ENCODE measurements at places on chromosomes 16 and 17.

- DNase-seq: no peak
Observed at GRCh38 chr16:280991-281659, 734 bp downstream of the ARHGDIG start.

DNA sequence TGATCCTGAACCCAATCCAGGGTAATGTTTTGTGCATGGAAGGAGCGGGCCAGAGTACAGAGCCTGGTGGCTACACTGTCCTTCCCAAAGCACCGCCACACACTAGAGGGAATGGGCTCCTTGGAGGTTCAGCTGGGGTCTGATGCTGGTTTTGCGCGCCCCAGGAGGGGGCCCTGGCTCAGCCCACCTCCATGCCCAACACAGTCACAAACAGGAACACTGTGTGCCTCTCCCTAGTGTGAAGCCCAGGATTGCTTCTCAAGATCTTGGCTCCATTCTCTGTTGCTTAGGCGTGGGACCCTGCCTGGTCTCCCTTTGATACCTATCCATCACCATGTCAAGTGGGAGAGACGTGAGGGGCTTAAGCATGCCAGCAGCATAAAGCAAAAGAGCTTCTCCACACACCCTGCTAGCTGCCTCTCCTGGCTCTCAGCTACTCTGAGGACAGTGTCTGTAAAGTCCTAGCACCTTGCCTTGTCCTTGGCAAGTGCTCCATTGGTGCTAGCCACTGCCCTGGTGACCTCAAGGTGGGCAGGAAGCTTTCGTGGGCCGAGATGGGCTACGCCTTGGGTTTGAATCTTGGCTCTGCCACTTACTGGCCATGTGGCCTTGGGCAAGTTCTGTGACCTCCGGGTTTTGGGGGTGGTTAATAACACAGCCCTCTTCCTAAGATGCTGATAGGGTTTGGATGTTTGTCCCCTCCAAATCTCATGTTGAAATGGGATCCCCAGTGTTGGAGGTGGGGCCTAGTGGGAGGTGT, 122.2 kb downstream of the C16orf78 start:
- DNase-seq: no peak

DNA sequence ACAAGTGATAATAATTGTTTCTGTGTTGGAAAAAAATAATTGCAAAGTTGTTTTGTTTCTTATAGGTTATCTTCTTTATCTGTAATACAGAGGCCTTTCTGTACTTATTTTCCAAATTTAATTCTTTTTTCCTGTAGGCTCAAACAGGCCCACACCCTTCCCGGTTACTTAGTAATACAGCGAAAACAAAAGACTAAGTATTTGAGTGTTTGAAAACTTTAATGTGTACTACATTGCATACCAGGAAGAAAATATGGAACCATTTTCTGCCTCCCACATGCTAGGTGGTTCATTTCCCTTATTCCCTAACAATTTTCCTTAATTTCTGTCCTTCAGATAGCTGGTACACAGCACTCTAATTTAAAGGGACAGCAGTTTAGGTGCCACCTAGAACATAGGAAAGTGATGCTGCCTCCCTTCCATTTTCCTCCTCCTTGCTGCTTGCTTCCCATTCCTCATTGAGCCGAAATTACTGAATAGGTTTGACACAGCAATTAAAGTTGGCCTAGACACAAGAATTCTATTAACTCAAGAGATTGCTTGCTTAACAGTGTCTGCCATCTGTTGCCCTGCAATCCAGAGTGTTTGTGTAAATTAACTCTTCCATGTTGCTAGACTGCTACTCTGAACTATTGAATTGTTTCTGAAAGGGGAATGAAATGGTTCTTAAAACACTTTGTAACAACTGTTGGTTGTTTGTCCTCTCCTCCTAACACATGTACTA, 24.2 kb downstream of the CYB5B start:
- no peak for DNase-seq

- DNase-seq: no peak
Observed at GRCh38 chr16:12846592-12846991, 42.9 kb upstream of the CPPED1 start.

- DNase-seq: no peak
Observed at GRCh38 chr17:31843070-31843745, 15.8 kb downstream of the COPRS start.

GRCh38 chr17:14741491-14741890, 440.6 kb downstream of the HS3ST3B1 start:
- no peak for DNase-seq

All from stimulated activated CD8-positive, alpha-beta memory T cell treated with anti-CD3 and anti-CD28 coated beads, Interleukin-12 subunit alpha, Interleukin-12 subunit beta, amount 100 ng/mL, for 4 hours (primary cell).